ENCODE measurements at places on chromosomes 7 and 10.

DNA sequence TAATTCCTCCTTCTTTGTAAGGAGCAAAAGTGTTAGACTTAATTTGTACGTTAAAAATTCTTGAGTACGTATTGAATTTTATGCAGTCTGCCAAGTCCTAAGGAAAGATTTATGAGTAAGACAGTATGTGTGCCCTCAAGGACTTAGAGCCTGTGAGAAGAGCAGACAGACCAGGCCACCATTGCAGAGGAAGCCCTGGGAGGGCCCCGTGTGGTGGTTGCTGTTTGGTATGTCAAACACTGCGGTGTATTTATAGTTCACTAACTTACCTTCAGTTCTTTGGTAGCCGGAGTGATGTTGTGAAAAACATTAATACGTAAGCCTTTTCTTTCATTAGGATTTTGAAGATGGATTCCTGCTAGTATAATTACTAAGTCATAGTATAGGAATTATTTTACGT, 82.9 kb downstream of the GALNT11 start:
- no peak for DNase-seq

GRCh38 chr10:14102056-14102455, 228.7 kb downstream of the FRMD4A start:
- DNase-seq = peak; percentile 68

- DNase-seq = no peak
These were observed 48.7 kb upstream of the UBN2 start for GRCh38 chr7:139182363-139182762.

- peak; percentile 47 for DNase-seq
These were observed 21.7 kb upstream of the ZNF365 start for GRCh38 chr10:62352356-62352970.

DNA sequence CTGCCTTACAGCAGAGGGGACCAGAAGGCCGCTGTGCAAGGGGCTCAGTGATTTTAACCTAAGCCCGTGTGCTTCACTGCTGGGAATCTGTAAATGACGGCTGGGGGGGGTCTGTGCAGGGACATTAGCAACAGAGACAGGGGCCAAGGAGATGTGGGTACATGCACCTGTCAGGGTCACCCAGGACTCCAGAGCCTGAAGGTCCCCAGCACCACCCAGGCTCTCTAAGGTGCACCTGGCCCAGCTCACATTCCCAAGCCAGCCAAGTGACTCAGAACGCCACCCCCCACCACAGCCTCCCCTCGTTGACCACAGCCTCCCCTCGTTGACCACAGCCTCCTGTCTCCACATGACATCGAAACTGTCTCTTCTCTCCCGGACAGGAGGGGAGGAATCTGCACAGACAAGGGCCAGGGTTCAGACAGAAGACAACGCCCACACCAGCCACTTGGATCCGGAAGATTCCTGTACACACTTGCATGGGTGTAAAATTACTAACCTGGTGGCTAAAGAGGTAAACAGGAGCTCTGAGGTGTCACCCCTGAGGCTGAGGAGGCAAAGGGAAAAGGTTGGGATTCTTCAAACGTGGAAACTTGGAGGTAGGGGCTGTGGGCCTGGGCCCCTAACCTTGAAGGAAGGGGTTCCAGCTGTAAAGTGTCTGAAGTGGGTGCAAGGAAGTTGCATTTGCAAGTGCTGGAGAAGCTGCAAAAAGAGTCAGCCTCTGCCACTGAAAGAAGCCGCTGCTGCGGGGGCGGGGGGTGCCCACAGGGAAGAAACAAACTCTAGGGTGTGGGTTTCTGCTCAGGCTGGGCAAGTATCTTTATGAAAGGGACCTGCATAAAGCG, 27.0 kb downstream of the CALML3 start:
- DNase-seq = no peak

DNA sequence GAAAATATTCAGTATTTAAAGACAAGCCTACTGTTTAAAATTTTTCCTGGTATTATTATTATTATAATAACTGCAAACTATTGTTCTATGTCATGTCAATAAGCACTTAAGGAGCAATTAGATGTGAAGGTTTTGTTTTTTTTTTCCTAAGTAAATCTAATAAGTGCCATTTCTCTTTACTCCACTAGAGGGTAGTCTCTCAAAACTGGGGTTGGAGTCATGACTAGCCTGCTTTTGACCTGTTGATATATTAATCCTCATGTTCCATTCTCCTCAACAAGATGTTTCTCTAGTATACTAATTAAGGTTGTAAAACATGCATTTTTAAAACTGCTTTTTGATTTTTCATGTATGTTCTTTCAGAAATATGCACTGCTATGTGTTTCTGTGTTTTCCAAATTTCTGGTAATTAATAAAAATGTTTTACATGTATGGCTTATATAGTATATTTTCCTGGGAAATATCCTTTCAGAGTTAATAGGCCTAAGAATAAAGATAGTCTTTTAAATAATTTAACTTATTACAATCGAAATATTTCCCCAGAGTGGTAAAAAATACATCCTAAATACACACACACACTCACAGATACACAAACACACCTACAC, 1.0 kb upstream of the LRRN3 start:
- no peak for DNase-seq

DNA sequence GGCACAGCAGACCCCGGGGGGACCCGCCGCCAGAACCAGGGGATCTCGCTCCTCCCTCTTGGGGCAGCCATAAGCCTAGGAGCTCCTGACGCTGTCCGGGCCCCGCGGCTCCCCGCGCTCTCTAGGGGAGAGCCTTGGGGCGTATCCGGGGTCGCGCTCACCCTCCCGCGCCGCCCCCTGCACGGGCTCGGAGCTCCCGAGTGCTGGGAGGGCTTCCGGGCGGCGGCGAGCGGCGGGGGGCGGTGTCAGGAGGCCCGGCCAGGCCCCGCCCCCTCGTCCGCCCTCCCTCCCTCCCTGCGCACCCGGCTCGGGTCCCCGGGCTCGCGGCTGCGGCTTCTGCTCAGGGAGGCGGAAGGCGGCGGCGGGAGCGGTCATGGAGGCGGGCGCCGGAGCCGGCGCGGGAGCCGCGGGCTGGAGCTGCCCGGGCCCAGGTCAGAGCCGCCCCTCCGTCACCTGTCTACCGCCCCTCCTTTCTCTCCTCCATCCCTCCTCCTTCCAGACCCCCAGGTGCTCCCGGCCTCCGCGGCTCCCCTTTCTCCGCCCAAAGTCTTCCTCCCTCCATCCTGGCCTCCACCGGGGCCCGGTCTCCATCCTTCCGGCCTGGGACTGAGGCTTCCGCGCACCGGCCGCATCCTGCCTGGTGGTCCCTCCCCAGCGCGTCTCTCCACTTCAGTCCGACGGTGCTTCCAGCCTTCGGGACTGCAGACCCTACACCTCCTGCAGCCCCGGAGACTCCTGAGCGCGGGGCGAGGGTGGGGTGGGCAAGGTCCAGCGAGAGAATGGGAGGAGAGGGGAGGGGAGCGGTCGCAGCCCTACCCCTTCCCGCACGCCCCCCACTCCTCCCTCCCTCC, at the start of gene CCDC136:
TSS of gene CCDC136 (plus strand) at position 848 of the 851 bp plus-strand sequence. CDS start 444 bp downstream, outside the sequence.
- DNase-seq = no peak

GRCh38 chr7:1298051-1298930, 65.6 kb downstream of the UNCX start:
- DNase-seq = no peak

GRCh38 chr7:141673346-141673745, 28.6 kb downstream of the DENND11 start:
- DNase-seq = no peak

GRCh38 chr10:95273393-95274312, 17.1 kb downstream of the PDLIM1 start:
- no peak for DNase-seq

DNA sequence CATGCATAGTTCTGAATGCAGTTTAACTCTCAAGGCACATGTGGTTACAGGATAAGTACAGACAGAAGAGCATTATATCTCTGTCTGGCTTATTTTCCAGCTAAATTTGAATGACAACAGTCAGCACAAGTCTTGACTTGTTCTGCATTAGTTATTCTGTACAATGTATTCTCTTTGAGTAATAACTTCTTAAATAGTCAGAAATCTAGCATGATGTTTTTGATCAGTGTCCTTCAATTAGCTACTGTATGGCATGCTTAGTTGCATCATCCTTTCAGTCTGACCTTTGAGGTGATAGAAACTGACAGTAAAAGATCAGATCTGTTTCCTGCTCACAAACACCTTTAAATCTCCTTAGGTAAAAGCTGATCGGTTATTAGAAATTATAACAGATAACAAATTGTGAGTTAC, 118.1 kb downstream of the ARL4A start:
- no peak for DNase-seq

- peak; percentile 96 for DNase-seq
These were observed 43.4 kb downstream of the HIPK2 start for GRCh38 chr7:139734395-139734794.

DNA sequence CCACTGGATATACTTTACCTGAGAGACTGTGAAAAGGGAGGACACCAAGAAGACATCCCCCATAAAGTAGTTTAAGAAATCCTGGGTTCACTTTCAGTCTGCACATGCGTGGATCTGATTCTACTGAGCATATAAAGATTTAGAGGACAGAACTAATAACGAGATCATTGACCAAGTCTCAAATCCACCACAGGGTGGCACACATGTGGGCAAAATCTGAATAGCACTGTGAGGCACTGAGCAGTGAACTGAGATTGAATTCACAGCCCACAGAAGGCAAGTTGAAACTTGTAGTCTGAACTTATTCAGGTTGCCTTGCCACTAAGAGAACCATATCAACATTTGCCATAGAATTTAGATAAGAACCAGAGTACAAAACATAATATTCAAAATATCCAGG, 818.6 kb downstream of the GRID1 start:
- no peak for DNase-seq

DNA sequence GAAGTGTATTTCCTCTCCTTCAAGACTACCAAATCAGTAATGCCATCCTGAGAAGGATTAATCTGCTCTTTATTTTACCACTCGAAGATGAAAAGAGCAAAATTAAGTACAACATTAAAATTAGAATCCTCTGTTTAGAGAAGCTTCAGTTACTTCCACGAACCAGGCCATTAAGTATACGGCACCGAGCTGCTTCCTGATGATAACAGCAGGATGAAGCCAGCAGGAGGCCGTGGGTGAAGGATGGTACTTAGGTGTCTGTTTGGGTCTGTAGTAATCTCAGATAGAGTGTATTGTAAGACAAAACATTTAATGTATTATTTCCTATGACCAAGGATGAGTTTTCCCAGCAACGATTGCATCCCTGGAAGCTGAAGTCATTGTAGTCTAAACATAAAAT, 362.8 kb downstream of the SFMBT2 start:
- no peak for DNase-seq

DNA sequence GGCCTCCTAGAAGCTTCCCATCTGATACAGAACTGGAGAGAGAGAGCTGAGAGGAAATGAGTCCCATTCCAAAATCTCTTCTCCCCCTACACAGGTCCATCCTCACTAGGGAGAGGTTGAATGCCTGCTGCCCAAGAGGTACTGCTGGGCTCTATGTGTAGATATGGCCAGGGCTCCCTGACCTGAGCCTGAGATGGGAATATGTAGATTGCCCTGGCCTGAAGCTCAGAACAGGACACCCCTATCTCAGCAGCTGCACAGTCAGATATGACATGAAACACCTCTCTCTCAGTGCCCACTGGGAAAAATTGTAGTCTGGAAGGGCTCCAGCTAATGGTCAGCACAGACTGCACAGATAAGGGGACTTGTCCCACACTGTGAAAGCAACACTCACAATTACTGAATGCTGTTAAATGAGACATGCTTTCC, 3.1 kb upstream of the IFIT1B start:
- no peak for DNase-seq

DNA sequence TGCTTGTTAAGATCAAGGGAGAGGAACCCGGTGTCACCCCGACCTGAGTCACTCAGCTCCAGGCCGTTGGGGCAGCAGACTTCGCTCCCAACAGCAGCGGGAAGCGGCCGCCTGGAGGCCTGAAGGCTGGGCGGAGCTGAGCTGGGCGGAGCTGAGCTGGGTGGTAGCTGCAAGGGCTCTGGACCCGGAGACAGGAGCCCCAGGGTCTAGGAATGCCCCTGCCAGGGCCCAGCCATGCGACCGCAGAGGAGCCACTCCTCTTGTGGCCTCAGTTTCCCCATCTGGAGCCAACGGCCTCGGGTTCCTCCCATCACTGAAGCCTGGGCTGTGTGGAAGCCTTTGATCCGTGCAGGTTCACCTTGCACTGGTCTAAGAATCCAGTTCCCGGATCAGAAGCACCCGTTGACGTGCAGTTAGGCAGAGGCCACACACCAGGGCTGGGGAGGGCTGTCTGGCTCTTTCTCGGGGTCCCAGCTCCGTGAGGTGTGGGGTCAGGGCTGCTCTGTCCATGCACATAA, 21.9 kb upstream of the DPYSL4 start:
- no peak for DNase-seq

DNA sequence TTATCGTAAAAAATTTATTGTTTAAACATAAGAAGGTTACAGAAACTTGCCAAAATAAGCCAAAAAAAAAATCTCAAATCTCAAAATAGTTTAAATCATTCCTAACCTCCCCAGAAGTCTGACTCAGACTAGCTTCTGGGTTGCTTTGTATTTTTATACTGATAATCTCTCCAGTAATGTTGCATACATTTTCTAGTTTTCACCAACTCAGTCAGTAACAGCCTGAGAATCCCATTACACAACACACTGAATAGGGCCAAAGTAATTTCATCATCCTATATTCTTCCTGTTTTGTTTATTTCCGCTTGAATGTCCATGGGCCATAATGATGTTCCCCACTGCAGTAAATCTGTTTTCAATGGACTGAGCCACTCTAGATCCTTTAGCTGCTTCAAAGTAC, 478.5 kb downstream of the GPAM start:
- DNase-seq = no peak

DNA sequence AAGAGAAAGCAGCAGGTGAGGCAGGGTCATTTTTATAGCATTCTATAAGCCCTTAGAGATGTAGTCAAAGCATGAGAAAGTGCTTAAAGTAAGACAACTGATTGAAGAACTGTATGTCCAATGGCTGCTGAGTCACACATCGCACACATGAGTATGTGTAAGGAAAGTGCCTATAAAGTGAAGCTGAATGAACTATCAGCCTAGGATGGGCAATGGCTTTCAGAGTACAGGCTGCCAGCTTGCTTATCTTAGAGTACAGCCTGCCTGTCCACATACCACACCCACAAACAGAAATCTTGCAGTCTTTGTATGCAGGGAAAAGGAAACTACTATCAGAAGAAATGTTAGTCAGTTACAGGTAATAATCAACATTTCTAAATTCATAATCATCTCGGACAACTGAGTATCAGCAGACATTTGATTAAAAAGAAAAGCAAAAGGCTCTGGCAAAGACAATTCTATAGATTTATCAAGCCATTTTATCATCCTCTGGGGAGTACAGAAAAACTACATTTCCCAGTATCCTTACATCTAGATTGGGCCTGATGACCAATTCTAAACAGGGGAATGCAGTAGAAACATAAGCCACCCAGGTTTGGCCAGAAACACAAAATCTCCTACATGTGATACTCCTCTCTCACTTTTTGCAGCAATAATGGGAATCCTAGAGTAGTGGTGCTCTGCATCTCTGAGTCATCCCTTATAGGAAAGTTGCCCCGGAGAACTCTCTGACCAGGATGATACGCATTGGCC, 16.2 kb upstream of the EPHB6 start:
- no peak for DNase-seq

Data from non-pigmented ciliary epithelial cell (primary cell).